SJSA1 (cell line): ENCODE measurements at places on chromosomes 7 and 10.

- no peak for DNase-seq
Observed at GRCh38 chr7:28091190-28091589, 89.4 kb downstream of the JAZF1 start.

DNA sequence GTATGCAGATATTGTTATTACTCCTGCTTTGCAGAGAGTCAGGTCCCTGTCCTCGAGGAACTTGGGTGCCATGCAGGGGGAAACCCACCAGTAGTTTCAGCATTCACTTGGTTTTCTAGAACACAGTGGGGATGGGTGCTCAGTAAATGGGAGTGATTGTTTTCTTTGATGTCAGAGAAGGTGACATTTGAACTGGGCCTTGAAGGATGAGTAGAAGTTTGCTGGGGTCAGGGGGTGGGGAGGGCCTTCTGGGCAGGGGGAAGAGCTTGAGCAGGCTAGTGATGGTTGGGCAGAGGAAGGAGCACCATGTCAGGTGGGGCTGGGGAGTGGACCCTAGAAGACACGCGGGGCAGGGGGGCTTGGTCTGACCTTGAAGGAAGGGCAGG lies 5.9 kb downstream of the ADAMTS14 start:
- no peak for DNase-seq

DNA sequence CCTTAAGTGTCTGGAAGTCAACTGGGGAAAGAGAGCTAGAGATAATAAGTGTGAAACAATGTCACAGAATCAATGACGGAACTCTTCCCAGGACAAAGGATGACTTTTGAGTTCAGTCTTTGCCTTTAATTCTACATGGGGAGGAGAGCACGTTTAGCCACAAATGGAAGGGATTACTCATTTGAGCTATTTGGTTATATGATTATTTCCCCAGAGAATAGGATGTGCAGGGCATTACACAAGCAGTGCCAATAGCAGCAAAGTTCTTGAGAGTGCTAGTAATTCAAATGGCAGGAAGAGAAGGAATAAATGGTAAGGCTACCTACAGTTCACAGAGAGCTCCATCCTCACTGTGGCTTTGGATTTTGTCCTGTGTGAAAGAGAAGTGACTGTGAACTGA lies 6.0 kb downstream of the EGFR start:
- no peak for DNase-seq

- DNase-seq = no peak
Observed at GRCh38 chr7:92850516-92850915, 14.1 kb upstream of the CDK6 start.

DNA sequence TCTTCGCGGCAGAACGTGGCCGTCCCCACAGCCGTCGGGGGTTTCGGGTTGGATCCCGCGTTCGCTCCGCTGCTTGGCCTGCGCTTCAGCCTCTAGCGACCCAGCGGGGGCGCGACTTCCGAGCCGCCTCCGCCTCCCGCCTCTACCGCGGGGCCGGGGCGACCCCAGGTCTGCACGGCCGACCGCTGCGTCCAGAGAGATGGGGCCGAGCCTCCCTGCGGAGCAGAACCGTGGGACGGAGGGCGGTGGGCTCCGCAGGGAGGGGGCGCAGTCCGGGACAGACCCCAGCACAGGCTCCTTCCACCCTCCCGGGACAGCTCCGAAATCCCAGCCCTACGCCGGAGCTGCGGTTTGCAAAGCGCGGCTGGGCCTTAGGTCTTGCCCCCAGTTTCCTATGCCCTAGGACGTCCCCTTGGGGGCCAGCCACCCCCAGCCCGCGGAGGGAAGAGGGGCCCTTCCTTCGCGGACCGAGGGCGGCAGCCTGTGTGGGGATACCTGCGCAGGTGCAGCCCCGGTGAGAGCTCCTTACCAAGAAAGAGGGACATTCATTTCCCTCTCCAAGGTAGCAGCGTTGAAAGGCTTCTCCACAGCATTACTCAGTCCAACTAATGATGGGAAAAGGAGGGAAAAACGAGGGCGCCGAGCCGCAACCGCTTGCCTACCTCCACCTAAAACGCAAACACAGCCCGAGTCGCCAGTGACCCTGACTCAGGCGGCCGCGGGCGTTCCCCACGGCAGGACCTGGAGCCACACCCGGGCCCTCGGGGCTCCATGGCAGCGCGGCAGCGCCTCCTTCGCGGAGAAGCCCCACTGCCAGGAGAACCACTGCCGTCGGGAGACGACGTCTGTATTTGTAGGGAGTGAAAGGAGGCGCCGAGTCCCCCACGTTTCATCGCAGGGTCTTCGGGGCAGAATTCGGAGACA lies 115.7 kb downstream of the BMS1 start:
- DNase-seq = no peak

- no peak for DNase-seq
Observed at GRCh38 chr7:36925207-36925606, 200.9 kb upstream of the AOAH start.

DNA sequence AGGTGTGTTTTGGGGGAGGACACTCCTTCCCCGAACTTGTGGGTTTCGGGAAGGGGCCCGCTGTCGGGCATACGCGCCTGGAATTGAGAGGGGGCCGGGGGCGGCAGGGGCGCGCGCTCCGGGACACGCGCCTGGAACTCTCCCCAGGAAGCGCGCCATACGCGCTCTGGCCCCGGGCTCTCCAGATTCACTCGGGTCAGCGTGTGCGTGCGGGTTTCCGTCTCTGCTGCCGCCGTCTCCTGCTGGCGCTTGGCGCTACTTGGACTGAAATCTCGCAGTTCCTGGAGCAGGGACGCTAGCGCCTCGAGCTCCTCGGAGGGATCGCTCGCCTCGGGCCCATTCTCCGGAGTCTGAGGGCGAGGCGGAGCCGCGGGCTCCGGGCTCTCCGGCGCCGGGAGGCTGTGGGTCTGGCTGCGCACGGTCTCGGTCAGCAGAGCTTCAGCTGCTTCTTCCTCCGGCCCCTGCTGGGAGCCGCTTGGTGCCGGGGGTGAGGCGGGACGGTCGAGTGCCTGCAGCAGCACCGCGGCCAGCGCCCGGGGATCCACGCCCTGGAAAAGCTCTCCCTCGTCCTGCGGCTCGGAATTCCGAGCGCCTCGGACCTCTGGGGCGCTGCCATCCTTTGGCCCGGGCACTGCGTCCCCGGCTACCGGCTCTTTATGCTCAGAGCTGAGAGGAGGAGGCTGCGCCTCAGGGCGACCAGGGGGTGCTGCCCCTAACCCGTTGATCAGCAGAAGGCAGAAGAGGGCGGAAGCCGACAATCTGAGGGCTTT lies 1.1 kb downstream of the VGF start:
- peak; percentile 44 for DNase-seq

- no peak for DNase-seq
Observed at GRCh38 chr10:116877391-116877790, 28.1 kb downstream of the ENO4 start.

DNA sequence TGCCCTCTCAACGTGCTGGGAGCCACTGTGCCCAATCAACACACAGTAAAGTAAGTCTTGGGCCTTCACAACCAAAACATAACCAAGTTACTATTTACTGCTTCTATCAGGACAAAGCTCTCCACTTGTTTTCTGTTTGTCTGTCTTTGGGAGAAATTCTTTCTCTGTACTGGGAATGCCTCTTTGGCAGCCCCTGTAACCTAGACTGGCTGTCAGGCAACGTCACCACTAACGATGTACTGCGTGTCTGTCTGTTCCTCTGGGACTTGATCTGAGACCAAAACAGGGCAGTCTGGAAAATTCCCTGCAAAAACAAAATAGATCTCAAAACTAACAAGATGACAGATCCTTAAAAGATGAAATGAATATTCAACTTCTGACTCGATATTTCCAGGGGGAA lies 113.0 kb downstream of the SMURF1 start:
- DNase-seq = no peak

GRCh38 chr7:3648276-3648675 lies 347.2 kb downstream of the SDK1 start:
- no peak for DNase-seq

DNA sequence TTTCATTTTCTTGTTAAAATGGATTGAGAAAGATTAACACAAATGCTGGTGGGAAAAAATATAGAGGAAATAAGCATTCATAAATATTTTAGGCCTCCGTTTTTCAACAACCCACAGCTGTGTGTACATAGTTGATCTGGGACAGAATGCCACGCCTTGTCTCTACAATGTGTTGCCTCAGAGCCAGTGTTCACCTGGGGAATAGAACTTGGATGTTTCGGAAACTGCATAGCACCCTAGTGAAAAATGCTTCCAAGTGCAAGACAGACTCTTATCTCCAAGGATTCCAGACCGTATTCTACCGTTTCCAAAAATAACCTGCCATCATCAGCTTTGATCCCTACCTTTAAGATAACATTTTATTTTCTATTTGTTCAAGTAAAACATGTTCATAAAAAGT lies 260.9 kb downstream of the SDK1 start:
- DNase-seq = no peak

- DNase-seq = no peak
Observed at GRCh38 chr10:72756674-72757385, 64.9 kb downstream of the MCU start.

DNA sequence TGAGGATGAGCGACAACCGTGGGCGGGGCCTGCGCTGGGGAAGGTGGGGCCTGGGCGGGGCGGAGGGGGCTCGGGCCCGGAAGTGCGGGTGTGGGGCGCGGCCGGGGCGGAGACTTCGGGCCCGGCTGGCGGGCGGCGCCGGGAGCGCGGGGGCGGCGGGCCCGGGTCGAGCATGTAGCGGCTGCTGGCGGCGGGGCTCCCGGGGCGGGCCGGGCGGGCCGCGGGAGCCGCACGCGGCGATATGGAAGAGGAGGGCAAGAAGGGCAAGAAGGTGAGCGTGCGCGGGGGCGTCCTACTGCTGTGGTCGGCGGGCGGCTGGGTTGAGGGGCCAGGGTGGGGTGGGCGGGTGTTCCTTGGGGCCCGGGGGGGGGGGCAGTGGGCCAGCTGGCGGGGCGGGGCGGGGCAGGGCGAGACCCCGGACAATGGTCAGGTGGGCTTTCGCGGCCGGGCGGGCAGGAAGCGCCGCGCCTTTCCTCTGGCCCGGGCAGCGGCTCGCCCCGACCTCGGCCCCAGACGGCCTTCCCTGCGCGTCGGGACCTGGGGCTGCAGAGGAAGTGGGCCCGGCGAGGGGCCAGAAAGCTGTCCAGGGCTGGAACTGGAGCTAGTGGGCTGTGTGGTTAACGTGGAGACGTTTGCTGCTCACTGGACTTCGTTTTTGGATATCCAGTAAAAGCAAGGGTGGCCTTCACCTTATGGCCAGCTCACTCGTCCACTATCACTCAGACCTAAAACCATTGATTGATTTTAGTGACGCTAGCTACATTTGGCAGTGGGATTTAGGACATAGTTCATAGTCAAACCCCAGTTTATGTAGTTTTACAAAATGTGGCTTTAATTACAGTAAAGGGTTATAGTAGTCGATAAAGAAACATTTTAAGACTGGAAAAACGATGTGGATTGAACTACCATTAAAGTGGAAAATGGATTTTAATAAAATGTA lies at the start of gene CCM2:
TSS of gene CCM2 (plus strand) at position 109 of the 940 bp plus-strand sequence. CDS start at position 242, 133 bp downstream.
- peak; percentile 39 for DNase-seq

GRCh38 chr10:116761883-116762282 lies 19.5 kb upstream of the HSPA12A start:
- no peak for DNase-seq

DNA sequence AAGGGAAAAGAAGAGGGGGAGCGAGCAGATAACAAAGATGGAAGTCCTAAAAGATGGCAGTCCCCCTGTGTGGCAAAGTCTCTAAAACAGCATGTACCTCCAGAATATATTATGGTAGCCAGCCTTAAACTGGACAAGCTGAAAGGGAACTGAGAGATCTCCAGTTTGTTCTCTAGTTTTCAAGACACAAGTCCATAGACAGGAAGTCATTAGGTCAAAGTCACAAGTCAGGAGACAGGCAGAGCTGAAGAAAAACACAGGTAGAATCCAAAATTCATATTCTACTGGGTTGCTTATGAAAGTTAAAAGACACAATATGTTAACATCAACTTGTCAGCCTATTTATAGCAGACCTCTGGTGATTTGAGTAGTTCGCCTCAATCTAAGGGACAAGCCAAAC lies 38.7 kb downstream of the FAM107B start:
- DNase-seq = no peak

DNA sequence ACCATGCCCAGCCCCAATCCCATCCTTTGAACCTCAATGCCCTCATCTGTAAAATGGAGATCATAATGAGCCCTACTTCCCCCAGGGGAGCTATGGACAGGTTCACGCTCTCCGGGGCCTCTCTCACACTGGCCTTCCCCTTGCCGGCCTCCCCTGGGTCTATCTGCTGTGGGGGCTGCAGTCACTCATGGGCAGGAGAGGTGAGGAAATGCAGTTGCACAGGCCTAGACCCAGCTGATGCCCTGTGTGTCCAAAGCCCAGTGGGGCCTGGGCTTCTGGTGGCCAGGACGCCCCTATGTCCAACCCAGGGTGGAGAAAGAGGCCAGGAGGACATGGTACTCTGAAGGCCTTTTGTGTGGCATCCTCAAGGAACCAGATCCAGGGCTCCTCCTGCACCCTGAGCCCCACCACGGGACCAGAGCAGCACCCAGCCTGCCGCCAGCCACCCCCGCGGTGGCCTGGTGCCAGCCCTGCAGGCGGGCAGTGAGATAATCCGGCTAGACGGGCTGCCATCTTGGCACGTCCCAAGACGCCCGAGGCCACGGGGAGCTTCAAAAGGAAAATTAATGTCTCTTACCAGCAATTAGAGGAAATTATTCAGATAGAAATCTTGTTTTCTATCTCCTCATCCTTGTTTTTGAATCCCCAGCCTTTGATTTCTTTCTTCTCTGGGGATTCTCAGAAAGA lies 39.0 kb downstream of the MYL10 start:
- DNase-seq = no peak

- DNase-seq = no peak
Observed at GRCh38 chr7:42978496-42978895, 46.3 kb downstream of the MRPL32 start.

DNA sequence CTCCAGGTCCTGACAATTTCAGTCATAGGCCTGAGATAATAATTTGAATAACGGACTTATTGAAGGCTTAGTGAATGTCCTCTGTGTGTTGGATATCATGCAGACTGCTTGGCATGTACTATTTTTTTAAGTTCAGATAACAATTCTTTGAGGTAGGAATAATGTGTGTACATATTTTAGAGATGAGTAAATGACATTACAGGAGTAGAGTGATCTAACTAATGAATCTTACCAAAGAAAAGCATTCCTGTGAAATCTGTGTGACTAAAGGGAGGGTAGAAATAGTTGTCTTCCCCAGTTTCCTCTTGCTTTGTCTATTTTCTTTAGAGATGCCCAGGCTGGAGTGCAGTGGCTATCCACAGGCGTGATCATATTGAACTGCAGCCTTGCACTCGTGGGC lies 391.8 kb upstream of the ETV1 start:
- no peak for DNase-seq

DNA sequence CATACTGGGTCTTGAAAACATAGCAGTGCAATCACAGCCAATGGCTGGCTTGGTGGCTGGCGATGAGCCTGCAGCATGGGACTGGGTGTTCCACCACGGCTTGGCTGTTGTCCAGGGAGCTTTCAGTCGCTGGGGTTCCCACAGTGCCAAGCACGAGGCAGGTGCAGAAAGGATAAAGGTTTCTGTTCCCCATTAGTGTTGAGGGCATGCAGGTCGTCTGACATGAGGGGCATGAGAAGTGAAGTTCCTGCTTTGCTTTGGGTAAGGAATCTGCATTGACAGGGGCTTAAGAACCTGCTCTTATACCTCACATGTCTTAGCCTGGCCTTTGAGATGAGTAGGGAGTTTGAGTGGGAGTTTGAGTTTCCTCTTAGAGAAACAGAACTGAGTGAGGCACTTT lies 9.0 kb upstream of the CFTR start:
- DNase-seq = no peak

DNA sequence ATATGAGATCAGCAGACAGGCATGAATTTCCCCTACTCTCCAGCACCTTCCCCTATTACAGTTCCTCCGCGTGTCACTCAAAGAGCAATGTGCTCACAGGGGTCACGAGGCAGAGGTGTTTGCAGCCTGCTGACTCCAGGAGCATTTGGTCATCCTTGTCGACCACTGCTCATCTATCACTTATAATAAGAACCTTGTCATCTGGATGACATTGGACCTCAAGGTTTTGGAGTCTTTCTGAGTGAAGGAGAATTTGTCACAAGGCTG lies 32.9 kb upstream of the PLPP4 start:
- no peak for DNase-seq
